ENCODE measurements at places on chromosomes 1 and 21. TPM values are rescaled to one million over a fixed set of nuclear protein-coding genes. Genes with fewer than 3 reads are reported as not detected.

DNA sequence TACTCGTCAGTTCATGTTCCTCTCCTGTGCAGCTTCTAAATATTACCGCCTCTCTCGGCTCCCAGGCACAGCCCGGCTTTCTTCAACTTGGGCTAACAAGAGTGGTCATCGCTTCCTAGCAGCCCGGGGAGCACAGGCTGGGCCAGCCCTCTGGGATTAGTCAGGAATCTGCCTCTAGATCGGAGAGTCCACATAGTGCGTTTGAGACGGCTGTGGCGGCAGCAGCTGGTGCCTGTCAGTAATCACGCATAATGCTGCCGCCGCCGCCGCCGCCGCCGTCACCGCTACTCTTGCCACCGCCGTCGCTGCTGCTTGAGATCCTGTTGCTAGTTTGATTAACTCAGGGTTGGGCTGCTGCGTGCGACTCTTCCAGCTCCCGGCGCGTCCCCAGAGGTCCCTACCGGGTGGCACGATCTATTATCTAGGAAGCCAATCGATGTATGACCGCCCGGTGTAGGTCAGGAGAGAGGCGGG lies at the start of gene RXRG:
TSS of gene RXRG (minus strand) at position 230 of the 474 bp plus-strand sequence. CDS start 233 bp downstream, outside the sequence.
- H3K4me1 ChIP-seq: no peaks in the 10 kb centered on the region
- no peak within 1 kb of the TSS for H3K4me3 ChIP-seq
- H3K27ac ChIP-seq: no peak within 1 kb of the TSS
- peaks cover 33% of the 10 kb centered on the region for H3K27me3 ChIP-seq
- H3K36me3 ChIP-seq: no peaks in the 10 kb centered on the region

DNA sequence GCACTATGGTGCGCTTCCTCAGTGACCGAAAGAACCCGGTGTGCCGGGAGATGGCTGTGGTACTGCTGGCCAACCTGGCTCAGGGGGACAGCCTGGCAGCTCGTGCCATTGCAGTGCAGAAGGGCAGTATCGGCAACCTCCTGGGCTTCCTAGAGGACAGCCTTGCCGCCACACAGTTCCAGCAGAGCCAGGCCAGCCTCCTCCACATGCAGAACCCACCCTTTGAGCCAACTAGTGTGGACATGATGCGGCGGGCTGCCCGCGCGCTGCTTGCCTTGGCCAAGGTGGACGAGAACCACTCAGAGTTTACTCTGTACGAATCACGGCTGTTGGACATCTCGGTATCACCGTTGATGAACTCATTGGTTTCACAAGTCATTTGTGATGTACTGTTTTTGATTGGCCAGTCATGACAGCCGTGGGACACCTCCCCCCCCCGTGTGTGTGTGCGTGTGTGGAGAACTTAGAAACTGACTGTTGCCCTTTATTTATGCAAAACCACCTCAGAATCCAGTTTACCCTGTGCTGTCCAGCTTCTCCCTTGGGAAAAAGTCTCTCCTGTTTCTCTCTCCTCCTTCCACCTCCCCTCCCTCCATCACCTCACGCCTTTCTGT lies 7.3 kb upstream of the PIGV start:
- H3K27ac ChIP-seq: no peak overlapping the region
- no peaks in the 10 kb centered on the region for H3K27me3 ChIP-seq
- no peak for DNase-seq
- H3K36me3 ChIP-seq: peaks cover 57% of the 10 kb centered on the region
- peaks cover 17% of the 10 kb centered on the region for H3K4me1 ChIP-seq
- no peak overlapping the region for H3K4me3 ChIP-seq

GRCh38 chr21:24255591-24255990 lies 1351.7 kb downstream of the MRPL39 start:
- no peak overlapping the region for H3K27ac ChIP-seq
- no peaks in the 10 kb centered on the region for H3K4me1 ChIP-seq
- H3K36me3 ChIP-seq: no peaks in the 10 kb centered on the region
- no peak for DNase-seq

DNA sequence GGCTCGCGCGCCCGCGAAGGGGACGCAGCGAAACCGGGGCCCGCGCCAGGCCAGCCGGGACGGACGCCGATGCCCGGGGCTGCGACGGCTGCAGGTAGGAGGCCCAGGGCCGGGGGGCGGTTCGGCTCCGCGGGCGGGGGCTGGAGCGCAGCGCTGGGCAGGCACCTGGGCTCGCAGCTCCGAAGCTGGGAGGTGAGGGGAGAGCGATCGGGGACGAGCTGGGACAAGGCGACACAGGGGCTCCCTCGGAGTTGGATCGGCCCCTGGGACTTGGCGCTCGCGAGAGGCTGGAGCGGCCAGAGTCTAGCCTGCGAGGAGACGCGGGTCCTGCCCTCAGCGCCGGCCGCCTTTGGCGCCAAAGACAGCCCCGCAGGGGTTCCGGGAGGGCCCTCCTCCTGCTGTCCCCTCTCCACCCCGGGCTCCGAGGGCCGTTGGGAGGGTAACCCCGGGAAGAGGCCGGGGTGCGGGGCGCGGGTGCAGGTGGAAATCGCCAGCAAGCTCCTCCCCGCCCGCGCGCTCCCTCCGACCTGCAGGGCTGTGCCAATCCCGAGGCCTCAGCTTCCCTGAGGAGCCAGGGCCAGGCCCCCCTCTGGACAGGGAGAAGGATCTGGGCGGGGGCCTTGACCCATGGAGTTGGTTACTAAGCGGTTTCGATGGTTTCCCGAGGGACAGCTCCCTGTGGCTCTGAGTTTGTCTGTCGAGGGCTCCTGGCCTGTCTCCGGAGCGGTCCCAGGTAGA lies 401 bp downstream of the TP73 start:
- no peaks in the 10 kb centered on the region for H3K36me3 ChIP-seq
- peaks cover 56% of the 10 kb centered on the region for H3K27me3 ChIP-seq
- peaks cover 6% of the 10 kb centered on the region for H3K4me1 ChIP-seq
- DNase-seq: no peak
- no peak overlapping the region for H3K27ac ChIP-seq
- no peak overlapping the region for H3K4me3 ChIP-seq

GRCh38 chr1:62230718-62231117 lies 36.1 kb downstream of the L1TD1 start:
- H3K27ac ChIP-seq: peak overlapping the region; percentile 57
- no peaks in the 10 kb centered on the region for H3K36me3 ChIP-seq
- peak; percentile 96 for DNase-seq
- H3K4me1 ChIP-seq: peaks cover 13% of the 10 kb centered on the region
- no peak overlapping the region for H3K4me3 ChIP-seq

DNA sequence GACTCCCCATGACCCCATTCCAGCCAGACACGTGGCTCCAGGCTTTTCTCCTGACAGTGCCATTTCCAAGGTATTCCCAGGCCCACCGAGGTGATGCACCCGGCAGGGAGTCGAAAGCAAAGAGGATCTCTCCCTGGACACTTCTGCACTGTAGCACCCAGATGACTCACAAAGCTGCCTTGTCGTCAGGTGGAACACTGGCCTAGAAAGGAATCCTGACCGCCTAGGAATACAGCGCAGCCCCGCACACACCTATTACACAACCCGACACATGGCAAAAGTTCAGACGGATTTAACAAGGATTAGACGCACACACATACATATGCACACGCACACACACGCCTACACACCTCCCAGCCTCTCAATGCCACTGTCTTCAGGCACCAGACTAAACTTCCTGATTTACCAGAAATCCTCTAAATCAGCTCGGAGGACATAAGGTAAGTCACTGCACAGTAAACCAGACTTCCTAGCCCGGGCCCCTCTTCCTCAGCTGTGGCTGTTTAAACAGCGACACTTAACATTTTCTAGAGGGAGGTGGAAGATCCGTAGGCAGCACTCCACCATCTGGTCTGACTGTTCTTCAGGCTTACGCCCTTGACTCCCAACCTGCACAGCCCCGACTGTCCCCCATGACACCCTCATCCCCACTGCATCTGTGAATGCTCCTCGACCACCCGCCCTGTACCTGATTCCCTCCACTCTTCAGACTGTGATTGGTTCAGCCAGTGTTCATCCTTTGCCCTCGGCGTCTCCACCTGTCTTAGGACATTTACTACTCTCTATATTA lies 12.7 kb downstream of the FAM89A start:
- no peak for DNase-seq
- H3K27ac ChIP-seq: no peak overlapping the region
- no peaks in the 10 kb centered on the region for H3K27me3 ChIP-seq
- H3K36me3 ChIP-seq: no peaks in the 10 kb centered on the region

Gene ABCA4
- total RNA-seq: 0.20 TPM

Gene MAB21L3
- 0.34 TPM for total RNA-seq

Gene DISP1
- total RNA-seq: 4.1 TPM

Gene COL18A1
- 692 TPM for total RNA-seq

Gene BARHL2
- not detected for total RNA-seq

Gene ANKRD34A
- total RNA-seq: 5.8 TPM

Gene C1orf226
- 0.89 TPM for total RNA-seq
